ENCODE measurements at places on chromosomes 1 and 21. TPM values are rescaled to one million over a fixed set of nuclear protein-coding genes. Genes with fewer than 3 reads are reported as not detected.

- no peak overlapping the region for H3K27ac ChIP-seq
- H3K36me3 ChIP-seq = no peaks in the 10 kb centered on the region
- DNase-seq = no peak
- peaks cover 10% of the 10 kb centered on the region for H3K27me3 ChIP-seq
- no peak overlapping the region for H3K4me3 ChIP-seq
These were observed 57.8 kb upstream of the CACNA1E start for GRCh38 chr1:181425566-181425965.

- no peak for DNase-seq
- no peaks in the 10 kb centered on the region for H3K36me3 ChIP-seq
- H3K27me3 ChIP-seq = no peaks in the 10 kb centered on the region
- no peaks in the 10 kb centered on the region for H3K4me1 ChIP-seq
These were observed 649.6 kb upstream of the PTBP2 start for GRCh38 chr1:96072021-96072420.

Gene PRAMEF11
- not detected for total RNA-seq

Gene LRRC53
- 0.14 TPM for total RNA-seq

Gene CHD5
- total RNA-seq = 0.24 TPM

Gene ERICH3
- total RNA-seq = 0.14 TPM

GRCh38 chr1:115165776-115166175 lies 76.5 kb upstream of the TSPAN2 start:
- H3K27ac ChIP-seq = no peak overlapping the region
- H3K27me3 ChIP-seq = no peaks in the 10 kb centered on the region
- no peaks in the 10 kb centered on the region for H3K4me1 ChIP-seq
- no peak for DNase-seq
- no peak overlapping the region for H3K4me3 ChIP-seq
- no peaks in the 10 kb centered on the region for H3K36me3 ChIP-seq

Gene ABCD3
- 20.7 TPM for total RNA-seq

DNA sequence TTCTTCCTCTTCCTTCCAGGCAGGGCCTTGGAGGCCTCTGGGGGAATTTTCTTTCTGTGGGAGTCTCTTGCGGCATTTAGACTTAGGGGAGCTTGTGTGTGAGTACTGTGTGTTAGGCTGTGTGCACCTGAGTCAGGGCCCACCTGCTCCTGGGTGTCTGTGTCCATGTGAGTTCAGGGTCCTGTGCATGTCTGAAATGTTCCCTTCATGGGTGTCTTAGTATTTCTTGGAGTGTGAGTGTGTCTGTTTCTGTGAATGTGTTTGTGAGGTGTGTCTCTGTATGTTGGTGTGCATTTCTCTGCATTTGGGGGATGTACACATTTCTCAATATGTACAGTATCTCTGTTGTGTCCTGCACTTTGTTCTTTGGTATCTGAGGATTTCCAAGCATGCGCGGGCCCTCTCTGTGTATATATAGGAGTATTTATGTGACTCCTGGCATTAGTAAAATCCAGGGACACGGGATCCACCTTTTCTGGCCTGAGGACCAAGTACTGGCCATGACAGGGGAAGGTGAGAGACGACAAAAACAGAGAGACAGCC lies 2.4 kb downstream of the TFAP2E start:
- H3K27ac ChIP-seq = no peak overlapping the region
- no peaks in the 10 kb centered on the region for H3K4me1 ChIP-seq
- DNase-seq = no peak
- no peaks in the 10 kb centered on the region for H3K36me3 ChIP-seq

DNA sequence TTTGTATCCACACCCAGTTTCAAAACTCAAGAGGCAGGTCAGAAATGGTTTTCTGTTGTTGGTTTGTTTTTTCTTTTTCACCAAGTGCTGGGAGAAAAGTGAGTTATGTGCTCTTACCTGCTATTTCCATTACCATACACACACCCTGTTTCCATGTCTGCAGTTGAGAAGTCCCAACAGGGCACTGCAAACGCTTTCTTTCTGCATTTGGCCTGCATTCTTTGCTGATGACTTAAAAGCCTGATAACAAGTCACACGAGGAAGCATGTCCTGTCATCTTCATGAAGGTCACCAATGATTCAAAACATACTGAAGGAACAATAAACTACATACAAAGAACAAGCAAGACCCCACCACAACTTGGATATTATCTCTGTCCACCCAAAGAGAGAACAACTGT lies 24.8 kb upstream of the KCNE1 start:
- no peak overlapping the region for H3K4me3 ChIP-seq
- H3K27ac ChIP-seq = peak overlapping the region; percentile 83
- peaks cover 22% of the 10 kb centered on the region for H3K4me1 ChIP-seq
- no peaks in the 10 kb centered on the region for H3K36me3 ChIP-seq

DNA sequence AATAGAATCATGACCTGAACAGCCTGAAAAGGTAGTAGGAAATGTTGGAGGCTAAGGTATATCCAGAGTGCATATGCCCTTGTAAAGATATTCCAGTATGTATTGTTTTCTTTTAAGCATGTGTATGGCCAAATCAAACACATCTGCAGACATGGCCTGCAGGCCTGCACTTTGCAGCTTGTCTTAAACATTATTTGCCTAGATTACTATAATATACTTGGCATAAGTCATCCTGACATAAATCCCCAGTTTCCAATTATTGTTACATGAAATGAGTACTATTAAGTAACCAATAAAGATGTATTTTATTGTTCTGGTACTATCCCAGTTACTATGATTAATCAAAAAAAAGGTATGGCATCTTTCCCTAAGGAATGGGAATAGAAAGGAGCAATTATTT lies 169.1 kb upstream of the PTBP2 start:
- H3K4me3 ChIP-seq = no peak overlapping the region
- H3K36me3 ChIP-seq = no peaks in the 10 kb centered on the region
- no peak overlapping the region for H3K27ac ChIP-seq
- DNase-seq = no peak
- H3K27me3 ChIP-seq = no peaks in the 10 kb centered on the region

DNA sequence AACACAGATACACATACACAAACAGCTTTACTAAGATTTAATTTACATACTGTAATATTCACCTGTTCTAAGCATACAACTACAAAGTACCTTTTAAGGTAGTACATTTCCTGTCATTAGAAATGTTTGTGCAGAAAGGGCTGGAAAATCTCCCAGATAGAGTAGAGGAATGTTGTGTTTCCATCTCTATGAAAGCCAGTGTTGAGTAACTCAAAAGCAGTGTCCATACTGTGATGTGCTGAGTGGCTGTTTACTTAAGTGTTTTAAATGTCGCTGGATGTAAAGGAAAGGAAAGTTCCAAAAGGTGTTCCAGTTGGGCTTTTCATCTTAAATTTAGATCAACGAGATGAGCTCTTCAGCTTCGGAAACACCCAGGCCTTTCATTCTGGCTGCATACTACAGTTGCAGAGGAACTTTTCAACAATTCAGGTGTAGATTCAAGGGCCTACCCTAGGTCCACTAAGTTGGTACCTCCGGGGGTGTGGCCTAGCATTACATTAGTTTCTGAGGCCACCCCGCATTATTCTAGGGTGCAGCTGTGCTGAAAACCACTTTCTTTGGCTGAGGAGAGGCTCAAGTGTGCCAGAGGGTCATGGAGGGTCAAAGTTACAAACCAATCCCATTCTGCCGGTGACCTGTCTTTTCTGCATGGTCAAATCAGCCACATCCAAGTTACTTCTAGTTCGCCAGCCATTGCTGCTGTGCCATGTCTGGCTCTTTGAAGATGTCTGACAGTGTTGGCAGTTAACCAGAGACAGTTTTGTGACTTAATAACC lies 78.1 kb downstream of the LRRC8D start:
- DNase-seq = no peak
- no peaks in the 10 kb centered on the region for H3K27me3 ChIP-seq
- H3K4me3 ChIP-seq = no peak overlapping the region

Gene SPATA46
- total RNA-seq = not detected

Gene NHLH1
- 0.11 TPM for total RNA-seq

DNA sequence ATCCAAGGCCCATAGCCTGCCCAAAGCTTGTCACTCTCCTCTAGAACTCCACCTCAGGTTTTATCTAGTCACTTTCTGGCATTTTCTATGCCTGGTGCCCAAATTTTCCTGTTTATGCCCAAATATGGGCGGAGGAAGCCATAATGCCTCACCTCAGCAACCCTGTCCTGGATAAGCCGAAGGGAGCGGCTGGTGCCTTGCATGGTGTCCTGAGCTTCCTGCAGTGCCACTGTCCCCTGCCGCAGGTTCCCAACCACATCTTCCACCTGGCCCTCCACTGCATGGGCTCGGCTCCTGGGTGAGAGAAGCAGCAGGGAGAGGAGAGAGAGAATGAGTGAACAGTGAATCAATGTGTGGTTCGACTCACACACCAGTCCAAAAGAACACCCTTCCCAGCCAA lies 34.2 kb downstream of the CAMK1G start:
- no peak overlapping the region for H3K27ac ChIP-seq
- no peak for DNase-seq
- no peaks in the 10 kb centered on the region for H3K4me1 ChIP-seq
- H3K27me3 ChIP-seq = no peaks in the 10 kb centered on the region

Gene SOX13
- total RNA-seq = 39.7 TPM

- no peak overlapping the region for H3K4me3 ChIP-seq
- H3K27me3 ChIP-seq = peaks cover 91% of the 10 kb centered on the region
- no peak overlapping the region for H3K27ac ChIP-seq
- DNase-seq = no peak
- no peaks in the 10 kb centered on the region for H3K36me3 ChIP-seq
- H3K4me1 ChIP-seq = no peaks in the 10 kb centered on the region
These were observed 8.0 kb upstream of the SIM2 start for GRCh38 chr21:36690628-36691554.

Gene RNU1-2
- under 0.01 TPM for total RNA-seq

Gene RPTN
- not detected for total RNA-seq

Data from cardiac muscle cell (in vitro differentiated cells and primary cell).